ENCODE measurements at places on chromosomes 3 and 15. TPM values are rescaled to one million over a fixed set of nuclear protein-coding genes. Genes with fewer than 3 reads are reported as not detected.

Gene SLC22A13
- total RNA-seq, result 1.7 TPM

Gene PTPN23
- 284 TPM for total RNA-seq

Gene KNL1
- 6.6 TPM for total RNA-seq

Gene ACTC1
- not detected for total RNA-seq

Gene ROPN1
- not detected for total RNA-seq

Gene SNURF
- total RNA-seq, result not detected

Gene LAMB2
- 349 TPM for total RNA-seq

Gene XIRP1
- total RNA-seq, result not detected

- no peaks in the 10 kb centered on the region for H3K4me1 ChIP-seq
- no peak overlapping the region for H3K27ac ChIP-seq
- H3K27me3 ChIP-seq, result no peaks in the 10 kb centered on the region
- H3K36me3 ChIP-seq, result no peaks in the 10 kb centered on the region
- DNase-seq, result no peak
Measured at GRCh38 chr3:130384476-130385025, 39.1 kb downstream of the COL6A5 start.

GRCh38 chr3:177818712-177819240, 621.5 kb upstream of the TBL1XR1 start:
- no peak for DNase-seq
- H3K27me3 ChIP-seq, result no peaks in the 10 kb centered on the region

- no peak overlapping the region for H3K27ac ChIP-seq
- no peaks in the 10 kb centered on the region for H3K36me3 ChIP-seq
- no peaks in the 10 kb centered on the region for H3K4me1 ChIP-seq
- DNase-seq, result no peak
- no peak overlapping the region for H3K4me3 ChIP-seq
- no peaks in the 10 kb centered on the region for H3K27me3 ChIP-seq
Measured at GRCh38 chr15:26294059-26294689, 431.0 kb upstream of the ATP10A start.

- no peak for DNase-seq
- no peaks in the 10 kb centered on the region for H3K36me3 ChIP-seq
- no peaks in the 10 kb centered on the region for H3K4me1 ChIP-seq
- H3K4me3 ChIP-seq, result no peak overlapping the region
Measured at GRCh38 chr3:557972-558371, 361.4 kb downstream of the CHL1 start.

GRCh38 chr15:56972426-56972825, 54.0 kb downstream of the TCF12 start:
- no peak for DNase-seq
- no peak overlapping the region for H3K4me3 ChIP-seq
- no peaks in the 10 kb centered on the region for H3K4me1 ChIP-seq
- no peaks in the 10 kb centered on the region for H3K36me3 ChIP-seq
- H3K27ac ChIP-seq, result no peak overlapping the region

DNA sequence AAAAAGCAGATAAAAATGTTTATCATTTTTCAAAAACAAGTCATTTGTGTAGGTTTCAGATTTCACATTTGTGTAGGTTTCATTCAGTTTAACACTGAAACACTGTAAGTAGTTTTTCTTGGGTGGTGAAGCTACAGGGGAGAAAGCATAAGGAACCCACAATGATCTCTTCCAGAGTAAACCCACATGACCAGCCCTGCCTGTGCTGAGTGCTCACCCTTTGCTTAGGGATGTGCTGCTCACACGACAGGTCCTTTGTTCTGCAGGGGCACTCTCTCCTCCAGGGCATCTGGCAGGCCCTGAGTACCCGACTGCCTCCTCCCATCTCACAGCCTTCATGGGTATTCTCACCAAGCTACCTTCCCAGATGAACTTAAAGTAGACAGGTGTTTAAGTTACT, 28.9 kb downstream of the ZXDC start:
- no peak overlapping the region for H3K27ac ChIP-seq
- H3K4me1 ChIP-seq, result no peaks in the 10 kb centered on the region
- no peak overlapping the region for H3K4me3 ChIP-seq
- H3K27me3 ChIP-seq, result no peaks in the 10 kb centered on the region
- DNase-seq, result no peak

GRCh38 chr3:34090876-34091275, 292.4 kb downstream of the PDCD6IP start:
- no peaks in the 10 kb centered on the region for H3K36me3 ChIP-seq
- no peak for DNase-seq
- no peak overlapping the region for H3K27ac ChIP-seq
- no peaks in the 10 kb centered on the region for H3K27me3 ChIP-seq
- H3K4me3 ChIP-seq, result no peak overlapping the region
- H3K4me1 ChIP-seq, result no peaks in the 10 kb centered on the region

DNA sequence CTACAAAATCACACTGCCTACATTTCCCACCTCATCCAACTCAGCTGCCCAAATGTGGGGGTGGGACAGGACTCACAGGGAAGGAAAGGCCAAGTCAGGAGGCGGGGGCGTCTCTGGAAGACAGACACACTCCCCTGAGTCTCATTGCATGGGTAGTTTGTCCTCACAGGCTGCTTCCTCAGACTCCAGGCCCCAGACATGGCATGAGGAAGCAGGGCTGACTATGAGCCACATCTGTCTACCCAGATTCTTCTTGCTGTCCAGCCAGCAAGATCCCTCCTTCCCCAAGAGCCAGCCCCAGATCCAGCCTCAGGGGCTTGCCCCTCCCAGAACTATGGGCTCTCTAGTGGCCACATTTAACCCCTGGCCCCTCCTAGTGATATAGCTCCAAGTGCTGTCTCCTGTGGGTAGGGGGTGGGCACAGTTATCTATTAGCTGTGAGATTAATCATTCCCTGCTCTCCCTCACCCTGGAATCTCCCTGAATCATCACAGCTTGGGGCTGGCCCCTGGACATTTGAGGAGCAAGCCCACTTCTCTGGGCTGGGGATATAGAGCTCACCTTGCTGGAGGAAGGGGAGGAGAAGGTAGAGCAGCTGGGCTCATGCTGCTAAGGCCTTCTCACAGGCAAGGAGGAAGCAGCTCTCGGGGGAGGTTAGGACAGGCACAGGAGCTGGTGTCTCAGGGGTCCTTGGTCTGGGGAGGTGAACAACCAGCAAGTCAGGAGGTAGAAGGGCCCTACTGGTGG, 2.1 kb upstream of the CCDC33 start:
- H3K4me1 ChIP-seq, result no peaks in the 10 kb centered on the region
- DNase-seq, result no peak
- H3K27ac ChIP-seq, result no peak overlapping the region
- H3K27me3 ChIP-seq, result no peaks in the 10 kb centered on the region

DNA sequence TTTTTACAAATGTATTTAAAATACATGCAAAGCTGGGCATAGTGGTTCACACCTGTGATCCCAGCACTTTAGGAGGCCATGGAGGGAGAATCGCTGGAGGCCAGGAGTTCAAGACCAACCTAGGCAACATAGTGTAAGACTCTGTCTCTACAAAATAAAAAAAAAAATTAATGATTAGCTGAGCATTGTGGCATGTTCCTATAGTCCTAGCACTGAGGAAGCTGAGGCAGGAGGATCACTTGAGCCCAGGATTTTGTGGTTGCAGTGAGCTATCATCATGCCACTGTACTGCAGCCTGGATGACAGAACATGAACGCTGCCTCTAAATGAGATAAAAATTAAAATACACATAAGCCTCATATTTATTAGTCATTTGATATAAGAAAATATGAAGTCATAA, 142.8 kb downstream of the TCF12 start:
- H3K4me3 ChIP-seq, result no peak overlapping the region
- no peaks in the 10 kb centered on the region for H3K36me3 ChIP-seq
- H3K27me3 ChIP-seq, result no peaks in the 10 kb centered on the region
- no peak for DNase-seq
- no peaks in the 10 kb centered on the region for H3K4me1 ChIP-seq

All from Peyer's patch (tissue), 4 donors.